ENCODE measurements at places on chromosomes 11 and 22. TPM values are rescaled to one million over a fixed set of nuclear protein-coding genes. Genes with fewer than 3 reads are reported as not detected.

- DNase-seq: peak; percentile 51
Measured at GRCh38 chr11:59053387-59053786, 32.7 kb upstream of the GLYATL1B start.

DNA sequence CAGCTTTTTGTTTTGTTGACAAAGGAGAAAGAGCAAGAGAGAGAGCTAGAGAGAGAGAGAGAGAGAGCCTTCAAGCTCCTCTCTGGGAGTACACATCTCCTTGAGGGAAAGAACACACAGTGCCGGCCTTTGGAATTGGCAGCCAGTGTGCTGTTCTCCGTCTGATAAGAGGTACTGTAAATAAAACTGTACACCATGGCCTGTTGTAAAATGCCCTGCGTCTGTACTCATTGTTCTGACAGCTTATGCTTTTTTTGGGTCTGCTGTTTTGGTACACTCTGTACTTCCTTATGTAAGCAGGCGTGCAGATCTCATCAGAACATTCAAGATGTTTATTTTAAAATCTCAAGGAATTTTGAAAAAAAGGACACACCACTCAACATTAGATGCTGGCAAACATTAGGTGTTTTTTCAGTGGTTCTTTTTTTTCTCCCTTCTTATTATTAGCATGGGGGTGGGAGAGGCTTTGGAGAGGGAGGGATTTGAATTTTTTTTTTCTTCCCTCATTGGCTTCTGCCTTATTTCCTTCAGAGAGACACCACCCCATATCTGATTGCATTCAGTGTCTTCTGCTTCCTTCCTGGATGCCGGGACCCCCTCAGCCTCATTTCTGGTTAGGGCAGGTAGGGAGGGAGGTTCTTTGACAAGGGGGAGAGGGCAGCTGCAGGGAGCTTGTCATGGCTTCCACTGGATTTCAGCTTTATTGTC is 116.8 kb upstream of the NNMT start:
- peak; percentile 83 for DNase-seq

GRCh38 chr11:110762590-110762989 is 50.4 kb upstream of the ARHGAP20 start:
- no peak for DNase-seq

GRCh38 chr11:114610550-114610949 is 15.0 kb upstream of the NXPE4 start:
- no peak for DNase-seq

GRCh38 chr11:119533462-119533861 is 110.5 kb upstream of the THY1 start:
- no peak for DNase-seq

- DNase-seq: no peak
Measured at GRCh38 chr11:13134066-13134465, 125.0 kb downstream of the RASSF10 start.

DNA sequence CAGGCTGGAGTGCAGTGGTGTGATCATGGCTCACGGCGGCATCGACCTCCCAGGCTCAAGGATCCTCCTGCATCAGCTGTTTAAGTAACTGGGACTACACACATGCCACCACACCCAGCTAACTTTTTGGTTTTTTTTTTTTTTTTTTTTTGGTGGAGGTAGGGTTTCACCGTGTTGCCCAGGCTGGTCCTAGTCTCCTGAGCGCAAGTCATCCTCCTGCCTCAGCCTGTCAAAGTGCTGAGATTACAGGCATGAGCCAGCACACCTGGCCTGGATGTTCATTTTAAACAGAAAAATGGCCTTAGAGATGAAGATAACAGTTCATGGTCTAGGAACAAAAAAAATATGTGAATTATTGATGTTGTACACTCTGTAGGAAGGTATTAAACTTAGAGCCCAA is 13.6 kb upstream of the SLC25A18 start:
- no peak for DNase-seq

DNA sequence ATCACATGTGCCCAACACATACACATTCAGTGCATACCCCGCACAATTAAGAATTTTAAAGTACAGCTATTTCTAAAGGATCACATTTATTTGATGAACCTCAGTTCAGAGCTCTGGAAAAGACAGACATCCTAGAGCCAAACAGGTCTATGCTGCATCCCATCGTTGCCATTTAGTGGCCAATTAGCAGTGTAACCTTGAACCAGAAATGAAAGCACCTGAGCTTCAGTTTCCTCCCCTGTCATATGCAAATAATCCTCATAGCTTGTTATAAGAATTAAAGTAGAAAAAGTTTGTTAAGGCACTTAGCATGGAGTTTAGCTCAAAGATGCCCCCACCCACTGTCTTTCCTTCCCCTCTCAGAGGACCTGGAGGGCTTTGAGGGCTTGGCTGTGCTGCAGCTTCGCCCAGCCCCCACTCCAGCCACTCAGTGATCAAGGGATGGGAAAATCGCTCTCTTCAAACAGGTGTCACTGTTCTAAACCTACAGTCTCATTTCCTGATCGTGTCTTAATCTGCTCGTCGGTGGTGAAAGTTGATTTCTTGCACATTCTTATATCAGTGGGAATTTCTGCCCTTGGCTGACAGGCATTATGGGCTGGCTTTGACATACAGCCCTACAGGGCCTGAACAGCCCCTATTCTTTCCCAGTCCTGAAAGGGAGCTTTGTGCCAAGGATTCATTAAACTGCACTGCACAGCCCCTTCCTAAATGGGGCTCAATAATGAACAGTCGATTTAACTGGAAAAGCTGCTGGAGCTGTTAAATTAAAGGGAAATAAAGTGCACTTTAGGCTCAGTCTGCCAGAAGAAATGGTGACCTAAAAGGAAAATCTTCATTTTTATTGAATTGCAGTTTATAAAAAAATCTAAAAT is 23.3 kb upstream of the FAM181B start:
- DNase-seq: no peak

GRCh38 chr22:47432683-47433082 is 670.2 kb downstream of the TBC1D22A start:
- no peak for DNase-seq

DNA sequence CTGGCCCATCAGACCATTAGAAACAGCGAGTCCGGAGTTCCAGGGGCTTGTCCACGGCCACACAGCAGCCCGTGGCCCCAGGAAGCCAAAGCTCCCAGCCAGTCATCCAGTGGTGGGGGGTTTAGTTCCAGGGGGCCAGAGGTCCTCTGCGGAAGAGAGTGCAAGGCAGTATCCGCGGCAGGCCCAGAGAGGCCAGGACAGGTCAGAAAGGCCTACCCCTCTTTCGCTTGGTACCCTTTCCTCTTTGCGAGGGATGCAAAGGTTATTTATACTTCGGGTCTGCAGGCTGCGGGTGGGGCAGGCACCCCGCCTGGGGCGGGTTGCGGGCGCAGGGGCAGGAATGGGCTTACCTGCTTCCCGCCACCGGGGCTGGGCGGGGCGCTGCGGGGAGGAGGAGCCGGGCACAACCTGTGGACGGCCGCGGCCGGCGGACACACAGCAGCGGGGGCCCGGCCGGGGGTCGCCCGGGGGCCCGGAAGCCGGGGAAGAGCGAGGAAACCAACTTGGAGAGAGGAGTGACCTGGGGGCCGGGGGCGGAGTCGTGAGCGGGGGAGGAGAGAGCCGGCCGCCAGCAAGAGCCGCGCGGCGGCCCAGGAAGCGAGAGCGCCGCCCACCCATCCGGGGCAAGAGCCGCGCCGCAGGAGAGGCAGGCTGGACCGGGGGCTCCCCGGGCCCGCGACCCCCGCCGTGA is at the start of gene SH3BP1:
Gene SH3BP1, plus strand, starts transcription at position 600 of the 691 bp plus-strand sequence. CDS start 119 bp downstream, outside the sequence.
- peak; percentile 68 for DNase-seq

DNA sequence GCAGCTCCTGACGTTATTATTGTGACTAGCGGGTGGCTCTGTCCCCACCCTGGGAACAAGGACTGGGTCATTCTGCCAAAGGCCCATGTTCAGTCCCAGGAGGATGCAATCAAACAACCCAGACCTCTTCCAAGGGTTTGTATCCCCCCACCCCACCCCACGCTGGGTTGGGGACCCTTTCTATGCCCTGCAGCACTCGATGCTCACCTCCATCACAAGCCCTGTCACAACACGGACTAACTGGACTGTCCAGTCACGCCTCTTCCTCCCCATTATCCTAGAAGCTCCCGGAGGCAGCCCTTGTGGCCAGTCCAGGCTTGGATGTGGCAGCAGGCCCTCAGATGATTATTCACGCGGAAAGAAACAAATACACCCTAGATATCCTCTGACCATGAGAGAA is 3.7 kb downstream of the SHANK2 start:
- DNase-seq: no peak

DNA sequence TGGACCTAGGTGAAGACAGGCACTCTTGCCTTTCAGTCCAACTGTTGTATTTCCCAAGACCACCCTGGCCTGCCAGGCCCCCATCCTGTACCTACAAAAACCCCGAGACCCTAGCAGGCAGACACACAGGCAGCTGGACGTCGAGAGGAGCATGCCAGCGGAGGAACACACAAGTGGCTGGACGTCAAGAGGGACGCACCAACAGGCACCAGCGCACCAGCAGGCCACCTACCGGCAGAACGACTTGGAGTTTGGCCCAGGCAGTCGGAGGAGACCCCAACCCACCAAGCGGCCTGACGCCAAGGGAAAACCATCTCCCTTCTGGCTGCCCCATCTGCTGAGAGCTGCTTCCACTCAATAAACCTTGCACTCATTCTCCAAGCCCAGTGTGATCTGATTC is 1883.4 kb upstream of the RAG2 start:
- DNase-seq: no peak

DNA sequence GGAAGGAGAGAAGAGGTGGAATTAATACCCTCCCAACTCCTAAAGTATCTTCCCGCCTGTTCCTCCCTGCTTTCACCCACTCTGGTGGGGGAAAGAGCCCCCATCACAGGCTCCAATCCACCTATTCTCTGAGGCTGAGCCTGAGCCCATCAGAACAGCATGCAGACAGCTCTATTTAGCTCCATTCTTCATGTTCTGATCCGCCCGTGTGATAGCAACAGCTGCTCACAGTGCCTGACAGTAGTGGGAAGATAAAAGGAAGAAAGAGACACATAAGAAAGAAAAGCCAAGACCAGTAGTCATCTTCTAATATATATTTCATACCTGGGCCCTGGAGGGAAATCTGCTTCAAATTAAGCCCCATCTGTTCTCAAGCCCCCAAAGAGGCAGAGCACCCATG is 80.3 kb upstream of the AKIP1 start:
- no peak for DNase-seq

DNA sequence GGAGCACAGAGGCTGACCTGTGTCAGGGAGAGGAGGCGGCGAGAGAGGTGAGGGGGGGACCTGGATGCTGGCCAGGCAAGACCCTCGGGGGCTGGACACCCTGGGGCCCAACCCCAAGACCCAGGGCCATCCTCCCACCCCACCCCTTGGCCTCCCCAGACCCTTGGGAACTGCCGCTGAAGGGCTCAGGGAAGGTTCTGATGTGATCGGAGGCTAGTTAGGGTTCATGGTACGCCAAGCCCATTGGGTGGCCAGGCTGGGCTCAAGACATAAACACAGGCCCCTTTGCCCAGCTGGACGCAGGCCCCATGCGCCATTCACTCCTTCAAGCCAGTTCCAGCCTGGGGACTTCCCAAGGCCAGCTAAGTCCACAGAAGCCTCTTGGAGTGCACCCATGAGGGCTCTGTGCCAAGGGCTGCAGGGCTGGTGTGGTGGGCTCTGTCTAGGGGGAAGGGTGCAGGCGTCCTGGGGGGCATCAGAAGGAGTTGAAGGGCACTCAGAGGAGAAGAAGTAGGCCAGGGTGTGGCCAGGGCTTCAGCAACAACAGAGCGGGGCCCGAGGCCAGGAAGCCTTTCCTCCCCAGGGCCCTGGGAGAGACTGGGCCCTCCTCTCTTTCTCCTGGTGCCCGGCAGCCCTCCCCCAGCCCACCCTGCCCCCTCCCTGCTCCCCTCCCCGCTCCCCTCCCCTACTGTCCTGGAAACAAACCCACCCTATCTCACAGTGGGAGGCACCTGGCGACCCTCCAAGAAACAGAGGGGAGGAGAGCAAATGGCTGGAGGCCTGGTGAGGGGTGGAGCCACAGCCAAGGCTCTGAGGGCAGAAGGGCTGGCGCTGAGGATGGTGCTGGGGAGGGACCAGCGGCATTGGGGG is 12.9 kb downstream of the TSPAN32 start:
- DNase-seq: peak; percentile 91

DNA sequence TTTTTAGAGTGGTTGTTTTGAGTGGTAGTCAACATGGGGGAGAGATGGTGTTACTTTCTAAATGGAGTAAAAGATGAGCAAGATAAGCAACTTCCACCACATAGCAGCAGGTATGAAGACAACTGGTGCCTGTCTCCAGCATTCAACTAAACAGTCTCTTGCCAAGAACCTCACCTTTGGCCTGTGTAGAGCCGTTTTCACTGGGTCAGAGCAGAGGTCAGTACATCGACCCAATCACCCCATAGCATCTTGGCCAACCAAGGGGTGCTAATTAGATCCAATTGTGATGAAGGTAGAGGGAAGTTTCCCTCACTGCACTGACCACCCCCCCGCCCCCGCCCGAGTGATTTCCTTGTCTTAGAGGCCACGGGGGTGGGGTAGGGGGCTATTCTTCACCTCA is 188.2 kb downstream of the BLID start:
- no peak for DNase-seq

DNA sequence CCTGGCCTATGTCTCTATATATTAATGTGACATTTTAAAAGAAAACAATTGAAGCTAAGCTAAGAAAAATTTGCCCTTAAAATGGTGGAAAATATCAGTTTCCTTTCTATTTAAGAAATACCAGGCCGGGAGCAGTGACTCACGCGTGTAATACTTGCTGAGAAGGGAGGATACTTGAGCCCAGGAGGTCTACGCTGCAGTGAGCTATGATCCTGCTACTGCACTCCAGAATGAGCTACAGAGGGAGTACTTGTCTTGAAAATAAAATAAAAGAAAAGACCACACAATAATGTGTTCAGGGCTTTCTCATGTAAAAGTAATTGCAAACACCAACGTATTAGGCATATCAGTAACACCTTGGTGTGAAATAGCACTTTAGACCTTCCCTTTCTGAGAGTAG is 1.4 kb upstream of the PRSS23 start:
- no peak for DNase-seq

- DNase-seq: no peak
Measured at GRCh38 chr11:118699506-118700220, 20.2 kb upstream of the TREH start.

GRCh38 chr11:126926376-126926791 is 74.2 kb downstream of the KIRREL3 start:
- no peak for DNase-seq

Gene PTPRJ
- total RNA-seq: 6.8 TPM

Gene CALCA
- total RNA-seq: not detected

Gene ACRV1
- total RNA-seq: not detected

Gene C11orf52
- total RNA-seq: 1.2 TPM

Gene OR4A16
- not detected for total RNA-seq

Gene MS4A4E
- total RNA-seq: 0.93 TPM

Gene SLC22A8
- not detected for total RNA-seq

Gene RTN4R
- total RNA-seq: 0.96 TPM

Gene ELMOD1
- total RNA-seq: 2.3 TPM

Gene KCTD21
- 8.6 TPM for total RNA-seq

Gene MB
- 16,708 TPM for total RNA-seq

Gene CELSR1
- total RNA-seq: 8.9 TPM

Gene IRAG1
- total RNA-seq: 5.1 TPM

Gene PICALM
- 133 TPM for total RNA-seq

Gene ELFN2
- not detected for total RNA-seq

Gene KREMEN1
- total RNA-seq: 102 TPM

All from left ventricle myocardium inferior (tissue), 1 donor.